ENCODE measurements at places on chromosomes 16 and 17. TPM values are rescaled to one million over a fixed set of nuclear protein-coding genes. Genes with fewer than 3 reads are reported as not detected.

LGALS9 gene
- total RNA-seq = 58.1 TPM

CLEC18B gene
- not detected for total RNA-seq

RASD1 gene
- 140 TPM for total RNA-seq

RABEP2 gene
- 25.6 TPM for total RNA-seq

FBXO39 gene
- 1.0 TPM for total RNA-seq

MARCHF10 gene
- total RNA-seq = not detected

HOXB8 gene
- total RNA-seq = 4.6 TPM

OR2C1 gene
- total RNA-seq = not detected

MT4 gene
- total RNA-seq = not detected

KRT9 gene
- total RNA-seq = not detected

NUBP1 gene
- 32.1 TPM for total RNA-seq

- peak overlapping the region; percentile 37 for H3K4me3 ChIP-seq
- peaks cover 63% of the 10 kb centered on the region for H3K4me1 ChIP-seq
- no peak for DNase-seq
- H3K27ac ChIP-seq = peak overlapping the region; percentile 97
Observed at GRCh38 chr17:40325156-40326013, 16.4 kb downstream of the RARA start.

GRCh38 chr17:80836971-80837481 lies 154.6 kb upstream of the CHMP6 start:
- no peak overlapping the region for H3K4me3 ChIP-seq
- no peaks in the 10 kb centered on the region for H3K36me3 ChIP-seq
- DNase-seq = no peak
- H3K27ac ChIP-seq = no peak overlapping the region
- H3K4me1 ChIP-seq = no peaks in the 10 kb centered on the region

GRCh38 chr17:1365445-1366039 lies 34.5 kb downstream of the YWHAE start:
- H3K27me3 ChIP-seq = no peaks in the 10 kb centered on the region
- H3K4me3 ChIP-seq = no peak overlapping the region
- peaks cover 5% of the 10 kb centered on the region for H3K4me1 ChIP-seq
- H3K27ac ChIP-seq = no peak overlapping the region

GRCh38 chr17:14545156-14545906 lies 244.4 kb downstream of the HS3ST3B1 start:
- H3K27me3 ChIP-seq = no peaks in the 10 kb centered on the region
- H3K4me1 ChIP-seq = no peaks in the 10 kb centered on the region
- H3K4me3 ChIP-seq = no peak overlapping the region
- DNase-seq = no peak

- H3K36me3 ChIP-seq = no peaks in the 10 kb centered on the region
- H3K27me3 ChIP-seq = no peaks in the 10 kb centered on the region
- no peak overlapping the region for H3K4me3 ChIP-seq
- H3K4me1 ChIP-seq = no peaks in the 10 kb centered on the region
- no peak for DNase-seq
Observed at GRCh38 chr17:41682631-41683030, 6.1 kb upstream of the EIF1 start.

GRCh38 chr17:50627782-50628601 lies 6.7 kb upstream of the ABCC3 start:
- no peaks in the 10 kb centered on the region for H3K27me3 ChIP-seq
- no peak for DNase-seq
- no peak overlapping the region for H3K4me3 ChIP-seq
- no peaks in the 10 kb centered on the region for H3K4me1 ChIP-seq
- H3K36me3 ChIP-seq = no peaks in the 10 kb centered on the region
- H3K27ac ChIP-seq = no peak overlapping the region

DNA sequence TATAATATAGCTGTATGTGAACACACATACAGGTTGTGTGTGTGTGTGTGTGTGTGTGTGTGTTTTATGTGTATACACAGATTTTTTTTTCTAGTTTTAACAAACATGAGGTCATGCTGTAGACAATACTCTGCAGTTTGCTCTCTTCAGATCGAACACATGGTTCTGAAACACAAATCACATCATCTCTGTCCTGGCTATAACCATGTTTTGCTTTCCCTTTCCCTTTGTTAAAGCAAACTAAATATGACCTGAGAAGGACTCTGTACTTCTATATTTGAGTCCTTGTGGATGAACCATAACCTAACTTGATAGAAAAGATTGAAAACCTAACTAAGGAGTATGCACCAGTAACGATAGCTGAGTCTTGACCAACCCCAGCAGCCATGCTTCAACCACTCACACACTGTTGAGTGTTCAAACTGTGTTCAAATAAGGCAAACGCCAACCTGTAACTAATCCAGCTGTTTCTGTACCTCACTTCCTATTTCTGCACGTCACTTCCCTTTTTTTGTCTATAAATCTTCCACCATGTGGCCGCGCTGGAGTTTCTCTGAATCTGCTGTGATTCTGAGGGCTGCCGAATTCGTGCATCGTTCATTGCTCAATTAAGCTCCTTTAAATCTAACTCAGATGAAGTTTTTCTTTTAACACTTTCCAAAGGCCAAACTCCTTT lies 303.8 kb downstream of the HS3ST3B1 start:
- no peak overlapping the region for H3K27ac ChIP-seq
- H3K36me3 ChIP-seq = no peaks in the 10 kb centered on the region
- no peak for DNase-seq
- no peaks in the 10 kb centered on the region for H3K4me1 ChIP-seq
- no peaks in the 10 kb centered on the region for H3K27me3 ChIP-seq
- no peak overlapping the region for H3K4me3 ChIP-seq

DNA sequence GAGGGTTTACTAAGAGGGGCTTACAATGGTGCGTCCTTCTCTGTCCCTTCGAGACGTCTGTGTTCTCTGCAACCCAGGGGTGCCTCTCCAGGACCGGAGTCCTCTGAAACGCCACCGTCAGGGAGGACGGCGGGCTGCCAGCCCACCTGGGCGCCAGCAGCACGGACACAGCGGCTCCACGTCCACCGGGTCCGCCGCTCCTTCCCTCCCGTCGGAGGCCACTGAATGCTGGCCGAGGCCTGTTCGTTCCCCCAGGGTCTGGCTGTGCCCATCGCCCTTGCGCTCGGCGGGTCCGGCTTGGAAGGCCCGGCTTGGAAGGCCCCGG lies 403 bp downstream of the TEPSIN start:
- no peaks in the 10 kb centered on the region for H3K27me3 ChIP-seq
- no peaks in the 10 kb centered on the region for H3K4me1 ChIP-seq

DNA sequence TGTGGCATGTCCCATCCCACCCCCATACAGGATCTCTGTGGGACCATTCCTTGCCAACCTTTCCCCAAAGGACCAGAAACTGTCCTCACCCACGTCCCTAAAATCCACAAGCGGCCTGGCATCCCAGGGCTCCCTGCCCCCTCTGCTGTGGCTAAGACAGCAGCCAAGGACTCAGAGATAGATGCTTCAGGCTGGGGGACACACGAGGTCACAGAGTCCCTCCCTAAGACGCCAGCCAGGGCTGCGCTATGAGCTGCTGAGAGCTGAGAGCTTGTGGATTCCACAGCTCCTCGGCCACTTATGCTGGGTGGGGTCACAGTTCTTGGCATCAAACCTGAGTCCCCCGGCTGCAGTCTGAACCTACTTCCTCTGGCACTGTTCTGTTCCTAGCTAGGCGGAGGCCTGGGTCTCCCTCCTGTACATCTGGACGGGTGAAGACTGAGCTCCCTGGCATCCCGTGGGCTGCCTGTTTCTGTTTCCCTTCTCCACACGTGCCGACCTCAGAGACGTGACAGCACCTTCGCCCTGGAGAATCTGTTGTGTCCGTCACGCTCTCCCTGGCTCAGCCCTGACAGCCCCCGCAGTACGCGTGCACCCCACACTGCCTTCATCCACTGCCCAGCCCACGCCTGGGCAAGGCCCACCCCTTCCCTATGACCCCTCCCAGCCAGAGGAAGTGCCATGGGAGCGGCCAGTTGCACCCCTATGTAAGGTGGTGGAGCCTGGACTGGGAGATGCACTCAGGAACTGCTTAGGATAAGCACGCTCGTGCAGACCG lies 61.2 kb downstream of the ENGASE start:
- no peaks in the 10 kb centered on the region for H3K36me3 ChIP-seq
- H3K27me3 ChIP-seq = peaks cover 99% of the 10 kb centered on the region
- H3K4me3 ChIP-seq = no peak overlapping the region

DNA sequence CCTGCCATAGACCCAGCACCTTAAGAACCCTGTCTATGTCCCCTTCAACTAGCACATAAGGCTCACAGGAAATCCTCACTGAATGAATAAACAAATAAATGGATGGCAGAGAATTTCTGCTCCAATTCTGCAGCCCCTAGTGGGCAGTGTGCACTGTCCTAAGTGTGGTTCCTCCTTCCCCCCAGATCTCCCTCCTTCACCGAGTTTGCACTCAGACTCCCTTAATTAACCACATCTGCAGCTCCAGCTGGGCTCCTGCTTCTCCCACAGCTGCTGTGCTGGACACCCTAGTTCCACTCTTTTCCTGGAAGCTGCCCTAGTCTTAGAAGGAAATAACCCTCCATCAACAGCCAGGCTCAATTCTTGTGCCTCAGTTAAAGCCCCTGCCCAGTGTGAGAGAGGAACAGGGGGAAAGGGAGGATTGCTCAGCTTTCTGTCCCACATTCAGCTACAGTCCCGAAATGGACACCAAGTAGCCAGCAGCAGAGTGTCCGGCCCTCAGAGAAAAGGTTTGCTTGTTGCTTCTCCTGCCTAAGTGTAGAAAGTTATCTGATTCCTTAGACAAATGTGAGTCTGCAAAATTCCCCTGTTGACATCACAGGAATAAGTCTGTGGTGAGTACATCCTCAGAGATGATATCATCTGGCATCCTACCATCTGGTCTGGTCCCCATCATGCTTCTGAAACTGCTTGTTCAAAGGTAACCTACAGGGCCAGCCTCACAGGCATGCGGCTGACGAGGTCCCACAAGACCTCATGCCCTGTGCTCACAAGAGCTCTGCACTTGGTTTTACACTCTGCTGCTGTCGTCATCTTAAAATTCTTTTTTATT lies 12.3 kb downstream of the LRRC3C start:
- H3K27ac ChIP-seq = peak overlapping the region; percentile 45
- H3K4me1 ChIP-seq = no peaks in the 10 kb centered on the region
- DNase-seq = no peak
- H3K27me3 ChIP-seq = no peaks in the 10 kb centered on the region
- H3K4me3 ChIP-seq = no peak overlapping the region

DNA sequence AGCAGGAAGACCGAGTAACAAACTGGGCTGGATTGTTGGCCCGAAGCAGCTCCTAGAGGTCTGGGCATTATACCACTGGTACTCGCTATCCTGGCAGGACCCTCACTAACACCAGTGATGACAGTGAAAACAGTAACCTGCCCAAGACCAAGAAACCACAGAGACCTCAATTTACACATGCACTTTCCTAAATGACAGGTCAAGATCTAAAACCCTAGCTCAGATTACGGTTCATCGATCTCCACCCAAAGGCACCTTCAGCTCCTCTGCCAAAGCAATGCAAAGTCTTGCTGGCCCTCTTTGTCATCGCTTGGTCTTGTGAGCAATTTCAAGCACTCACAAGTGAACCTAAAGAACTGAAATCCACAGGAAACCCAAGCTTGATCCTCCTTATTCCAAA lies 1.5 kb downstream of the PIP4K2B start:
- peaks cover 6% of the 10 kb centered on the region for H3K36me3 ChIP-seq
- DNase-seq = no peak
- no peaks in the 10 kb centered on the region for H3K27me3 ChIP-seq
- peaks cover 5% of the 10 kb centered on the region for H3K4me1 ChIP-seq
- peak overlapping the region; percentile 79 for H3K4me3 ChIP-seq

GRCh38 chr16:610513-611381 lies 20.0 kb upstream of the WFIKKN1 start:
- no peak for DNase-seq
- H3K4me1 ChIP-seq = no peaks in the 10 kb centered on the region
- peak overlapping the region; percentile 9 for H3K27ac ChIP-seq

DNA sequence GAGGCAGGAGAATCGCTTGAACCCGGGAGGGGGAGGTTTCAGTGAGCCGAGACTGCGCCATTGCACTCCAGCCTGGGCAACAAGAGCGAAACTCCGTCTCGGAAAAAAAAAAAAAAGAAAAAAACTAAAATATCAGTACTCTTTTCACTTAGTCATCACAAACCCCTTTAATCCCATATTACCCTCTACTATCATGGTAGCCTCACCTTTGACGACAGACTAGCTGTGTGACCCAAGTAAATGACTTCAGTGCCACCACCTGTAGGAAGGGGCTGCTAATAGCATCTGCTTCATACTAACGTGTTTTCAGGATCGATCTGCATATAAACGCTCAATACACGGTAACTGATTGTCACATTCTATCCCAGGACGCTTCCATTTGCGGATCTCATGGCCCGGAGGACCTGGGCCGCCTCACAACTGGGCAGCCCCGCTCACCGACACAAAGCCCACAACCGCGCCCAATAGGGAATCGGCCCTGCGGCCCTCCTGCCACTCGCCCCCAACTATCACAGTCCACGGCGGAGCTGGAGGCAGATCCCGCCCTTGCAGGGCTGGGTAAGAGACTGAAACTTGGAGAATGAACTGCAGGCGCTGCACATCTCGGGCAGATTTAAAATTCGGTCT lies 1.1 kb upstream of the ZNF263 start:
- H3K27ac ChIP-seq = peak overlapping the region; percentile 100
- peaks cover 14% of the 10 kb centered on the region for H3K36me3 ChIP-seq
- peak overlapping the region; percentile 95 for H3K4me3 ChIP-seq
- no peak for DNase-seq

DNA sequence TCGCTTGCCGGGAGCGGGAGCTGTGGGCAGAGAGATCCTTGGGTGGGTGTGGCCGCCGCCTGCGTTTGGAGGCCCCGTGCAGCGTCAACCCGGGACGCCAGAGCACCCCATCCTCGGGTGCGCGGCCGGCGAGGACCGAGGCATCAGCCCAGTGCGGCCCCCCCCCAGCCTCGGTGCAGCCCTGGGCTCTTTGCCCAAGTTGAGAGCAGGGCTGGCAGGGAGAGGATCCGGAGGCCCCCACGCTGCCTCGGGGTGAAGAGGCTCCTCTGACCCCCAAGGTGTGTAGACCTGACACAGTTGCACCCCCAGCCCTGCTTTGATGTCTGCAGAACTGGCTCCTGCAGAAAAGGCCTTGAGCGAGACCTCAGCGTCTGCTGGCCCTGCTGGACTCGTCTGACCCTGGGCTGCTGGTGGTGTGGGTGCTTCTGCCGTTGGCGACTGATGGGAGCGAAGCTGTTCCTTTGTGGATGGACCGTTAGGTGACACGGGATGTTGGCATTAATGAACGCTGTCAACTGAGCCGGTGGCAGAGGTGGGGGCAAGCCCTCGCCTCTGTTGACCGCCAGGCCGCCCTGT lies 8.0 kb downstream of the CACNA1H start:
- peaks cover 12% of the 10 kb centered on the region for H3K4me1 ChIP-seq
- H3K4me3 ChIP-seq = no peak overlapping the region
- no peak overlapping the region for H3K27ac ChIP-seq
- no peak for DNase-seq

GRCh38 chr16:77897129-77897437 lies 108.7 kb downstream of the VAT1L start:
- no peak overlapping the region for H3K27ac ChIP-seq
- DNase-seq = no peak
- H3K4me1 ChIP-seq = no peaks in the 10 kb centered on the region
- no peaks in the 10 kb centered on the region for H3K27me3 ChIP-seq
- no peaks in the 10 kb centered on the region for H3K36me3 ChIP-seq

DNA sequence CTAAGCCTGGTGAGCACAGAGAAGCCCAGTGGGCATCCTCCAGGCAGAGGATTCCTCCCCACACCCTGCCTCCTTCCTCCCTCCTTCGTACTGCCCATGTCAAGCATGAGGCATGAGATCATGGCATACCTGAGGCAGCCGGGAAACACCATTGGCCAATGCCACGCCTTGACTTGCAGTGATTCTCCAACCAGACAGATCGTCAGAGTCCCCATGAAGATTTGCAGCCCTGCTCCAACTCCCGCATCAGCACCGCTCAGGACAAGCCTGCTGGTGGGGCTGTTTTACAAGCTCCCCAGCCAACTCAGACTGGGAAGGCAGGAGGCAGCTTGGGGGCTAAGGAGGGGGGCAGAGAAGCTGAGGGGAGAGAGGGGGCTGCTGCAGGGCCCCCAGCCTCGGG lies 2.9 kb upstream of the KRT16 start:
- DNase-seq = no peak
- no peaks in the 10 kb centered on the region for H3K36me3 ChIP-seq
- no peaks in the 10 kb centered on the region for H3K27me3 ChIP-seq
- H3K4me1 ChIP-seq = no peaks in the 10 kb centered on the region
